ENCODE measurements at places on chromosomes 1 and 21.
A peak's percentile ranks its signal among the peaks of the same experiment; 100 is the strongest.

DNA sequence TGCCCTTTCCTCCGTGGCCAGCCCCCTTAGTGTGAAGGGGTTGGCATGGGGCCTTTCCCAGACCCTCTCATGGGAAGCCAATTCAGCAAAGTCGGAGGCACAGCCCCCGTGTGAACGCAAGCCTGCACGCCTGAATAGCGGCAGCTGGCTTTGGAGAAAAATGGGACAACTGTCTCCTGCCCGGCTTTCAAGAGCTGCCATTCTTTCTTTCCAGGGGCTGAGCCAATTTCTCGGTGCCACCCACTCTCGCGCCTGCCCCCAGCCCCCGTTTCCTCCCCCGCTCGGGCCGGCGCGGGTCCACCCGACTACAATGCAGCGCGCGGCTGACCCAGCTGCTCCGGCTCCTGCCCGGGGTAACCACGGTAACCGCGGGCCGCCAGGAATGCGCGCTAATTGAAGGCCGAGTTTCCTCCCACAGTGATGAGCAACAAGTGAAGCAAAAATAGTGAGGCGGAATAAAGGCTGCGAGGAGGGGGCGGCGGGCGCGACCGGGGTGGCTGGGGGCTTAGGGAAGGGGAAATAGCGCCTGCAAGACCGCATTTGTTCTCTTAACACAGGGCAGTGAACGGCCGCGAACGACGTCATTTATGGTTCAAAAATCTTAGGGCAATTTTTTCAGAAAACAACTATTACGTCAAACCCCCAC, 27.8 kb downstream of the ILDR2 start:
- no peak for DNase-seq

GRCh38 chr1:10449751-10450150, at the start of gene CORT:
CORT (plus strand) TSS chr1:10450031; CDS start chr1:10450224, 193 bp downstream.
- no peak for DNase-seq

- DNase-seq, result no peak
Observed at GRCh38 chr1:111903148-111903870, 86.2 kb downstream of the KCND3 start.

DNA sequence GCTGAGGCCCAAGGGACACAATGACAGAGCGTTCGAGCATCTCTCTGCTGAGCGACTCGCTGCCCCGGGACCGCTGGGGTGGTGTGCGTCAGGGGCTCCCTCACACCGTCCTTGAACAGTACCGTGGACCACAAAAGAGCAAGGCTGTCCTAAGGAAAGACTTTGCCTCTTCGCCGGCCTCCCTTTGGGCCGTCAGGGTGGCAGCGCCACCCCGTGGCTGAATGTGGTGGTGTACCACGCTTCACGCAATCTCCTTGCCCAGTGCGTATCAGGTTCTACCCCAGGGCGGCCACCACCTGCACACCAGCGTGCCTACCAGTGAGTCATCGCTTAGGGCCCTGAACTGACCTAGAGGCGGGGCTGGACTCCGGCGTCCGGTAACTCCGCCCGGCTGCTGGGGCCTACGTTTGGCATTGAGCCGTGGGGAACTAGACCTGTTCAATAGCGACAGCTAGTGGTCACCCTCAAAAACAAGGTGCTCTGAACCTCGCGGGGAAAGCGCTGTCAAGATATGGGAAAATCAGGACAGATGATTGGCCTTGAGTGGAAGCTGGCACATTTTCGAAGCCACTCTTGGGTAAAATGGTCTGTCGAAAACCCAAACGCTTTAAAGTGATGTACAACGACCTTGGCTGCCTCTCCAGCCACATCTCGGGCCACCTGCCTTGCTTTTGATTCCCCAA, 8.1 kb upstream of the TRAF3IP3 start:
- DNase-seq, result peak; percentile 95

DNA sequence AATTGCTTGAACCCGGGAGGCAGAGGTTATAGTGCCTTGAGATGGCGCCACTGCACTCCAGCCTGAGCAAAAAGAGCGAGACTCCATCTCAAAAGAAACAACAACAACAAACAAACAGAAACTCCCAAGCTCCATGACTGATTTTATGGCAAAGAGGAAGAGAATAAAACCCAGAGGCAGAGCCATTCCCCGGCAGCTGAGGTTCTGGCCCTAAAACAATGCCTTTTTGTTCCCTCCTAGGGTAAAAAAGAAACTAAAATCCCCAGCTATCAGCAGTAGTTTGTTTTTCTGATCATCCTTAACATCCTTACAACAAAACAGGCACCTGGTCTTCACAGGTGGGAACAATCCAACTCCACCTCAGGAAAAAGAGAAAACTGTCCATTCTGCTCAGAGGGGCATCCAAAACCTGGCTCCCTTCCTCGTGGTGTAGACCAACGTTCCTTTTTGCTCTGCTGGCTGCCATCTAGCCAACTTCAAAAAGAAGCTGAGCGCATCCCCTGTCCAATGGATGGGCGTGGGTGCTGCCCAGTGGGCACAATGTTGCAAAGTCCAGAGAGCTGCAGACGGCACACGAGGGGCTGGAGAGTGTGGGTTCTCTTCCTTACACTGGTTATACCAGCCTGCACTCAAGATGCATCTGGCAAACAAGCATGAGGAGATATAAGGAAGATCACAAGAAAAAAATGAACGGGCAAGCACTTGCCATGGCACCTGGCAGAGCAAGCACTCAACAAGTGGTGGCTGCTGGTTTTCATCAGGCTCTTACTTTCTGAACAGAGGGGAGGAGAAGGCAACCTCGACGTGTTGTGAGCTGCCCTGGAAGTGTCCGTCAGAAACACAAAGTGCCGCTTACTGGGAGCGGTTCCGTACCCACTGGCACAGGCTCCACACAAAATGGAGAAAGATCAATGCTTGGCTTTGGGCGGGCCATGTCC, 54.7 kb downstream of the SLC66A1 start:
- no peak for DNase-seq

- no peak for DNase-seq
Observed at GRCh38 chr21:33078907-33079582, 9.1 kb downstream of the OLIG1 start.

- no peak for DNase-seq
Observed at GRCh38 chr1:245691897-245692296, 537.1 kb downstream of the KIF26B start.

DNA sequence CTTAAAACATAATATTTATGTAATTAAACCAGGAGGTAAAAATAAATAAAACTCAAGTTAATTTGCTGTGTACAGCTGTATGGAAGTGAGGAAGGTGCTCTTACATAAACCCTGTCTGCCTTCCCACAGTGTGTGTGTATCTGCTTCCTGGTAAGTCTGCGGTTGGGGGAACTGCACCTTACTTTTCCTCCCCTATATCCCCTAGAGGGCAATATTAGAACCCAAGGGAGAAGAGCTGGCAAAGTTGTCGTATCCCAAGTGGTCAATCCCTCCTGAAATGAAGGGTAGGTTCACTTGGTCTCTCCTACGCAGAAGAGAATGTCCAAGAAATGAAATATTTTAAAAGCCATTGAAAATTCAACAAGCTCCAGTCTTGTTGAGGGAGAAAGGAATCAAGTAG, 17.8 kb upstream of the JAK1 start:
- DNase-seq, result no peak

- no peak for DNase-seq
Observed at GRCh38 chr1:25030674-25031589, 100.9 kb upstream of the RUNX3 start.

DNA sequence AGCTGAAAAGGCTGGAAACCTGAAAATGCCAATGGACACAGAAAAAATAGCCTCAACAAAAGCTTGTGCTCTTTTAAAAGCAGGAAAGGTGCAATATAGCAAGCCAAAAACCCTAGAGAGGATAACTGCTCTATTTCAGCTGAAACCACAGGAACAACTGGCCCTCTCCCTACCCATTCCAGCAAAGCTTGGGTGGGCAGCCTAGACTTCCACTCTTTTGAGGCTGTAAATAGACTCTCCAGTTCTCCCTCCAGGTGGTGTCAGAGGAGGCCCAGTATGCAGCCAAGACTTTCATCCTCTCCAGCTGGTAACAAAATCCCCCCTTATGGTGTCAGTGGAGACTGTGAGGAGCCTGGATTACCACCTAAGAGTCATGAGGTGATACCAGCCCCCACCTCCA, 206.9 kb upstream of the PLD5 start:
- no peak for DNase-seq

DNA sequence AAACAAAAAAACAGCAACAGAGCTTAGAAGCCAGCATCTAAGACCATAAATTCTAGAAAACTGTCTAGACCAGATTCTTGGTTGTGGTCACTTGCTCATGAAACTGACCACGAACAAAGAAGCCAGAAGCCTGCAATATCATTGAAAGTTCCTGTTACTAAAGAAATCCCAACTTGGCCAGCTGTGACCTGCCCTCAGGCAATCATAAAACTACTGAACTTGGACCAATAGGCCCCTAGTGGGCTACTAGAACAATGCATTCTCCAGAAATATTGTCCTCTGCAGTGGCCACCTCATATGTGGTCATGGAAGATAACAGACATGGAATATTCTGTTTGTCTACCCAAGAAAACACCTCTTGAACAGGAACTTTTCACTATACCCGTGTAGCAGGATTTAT, 87.7 kb downstream of the SPATA17 start:
- no peak for DNase-seq

GRCh38 chr1:46394108-46394871, at the start of gene FAAH:
FAAH (plus strand) TSS chr1:46394317; CDS start chr1:46394349, 32 bp downstream.
- peak; percentile 62 for DNase-seq

- DNase-seq, result no peak
Observed at GRCh38 chr1:19411612-19412011, 73.7 kb downstream of the CAPZB start.

DNA sequence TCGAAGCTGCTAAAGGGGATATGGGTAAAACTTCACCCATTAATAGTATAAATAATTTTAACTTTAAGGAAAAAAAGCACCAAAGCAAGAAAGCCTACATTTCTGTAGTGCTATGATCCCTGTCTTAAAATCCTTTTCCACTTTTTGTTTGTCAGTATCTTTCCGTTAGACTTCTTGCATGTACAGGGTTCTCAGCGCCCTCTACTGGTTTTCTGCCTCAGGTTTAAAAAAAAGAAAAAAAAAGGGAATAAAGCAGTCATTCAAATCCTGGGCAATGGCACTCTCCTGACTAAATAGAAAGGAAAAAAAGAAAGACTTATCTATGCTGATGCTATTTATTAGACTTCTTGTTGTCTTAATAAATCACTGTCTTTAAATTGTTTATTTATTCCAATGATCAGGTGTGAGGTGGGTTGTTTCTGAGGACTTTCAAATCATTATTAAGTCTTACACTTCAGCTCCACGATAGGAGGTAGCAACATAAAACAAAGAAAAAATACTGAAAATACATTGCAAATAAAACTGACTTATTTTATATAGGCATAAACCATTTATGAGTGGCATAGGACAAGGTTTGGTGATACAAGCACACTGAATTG, 475.4 kb upstream of the NR5A2 start:
- DNase-seq, result peak; percentile 13

DNA sequence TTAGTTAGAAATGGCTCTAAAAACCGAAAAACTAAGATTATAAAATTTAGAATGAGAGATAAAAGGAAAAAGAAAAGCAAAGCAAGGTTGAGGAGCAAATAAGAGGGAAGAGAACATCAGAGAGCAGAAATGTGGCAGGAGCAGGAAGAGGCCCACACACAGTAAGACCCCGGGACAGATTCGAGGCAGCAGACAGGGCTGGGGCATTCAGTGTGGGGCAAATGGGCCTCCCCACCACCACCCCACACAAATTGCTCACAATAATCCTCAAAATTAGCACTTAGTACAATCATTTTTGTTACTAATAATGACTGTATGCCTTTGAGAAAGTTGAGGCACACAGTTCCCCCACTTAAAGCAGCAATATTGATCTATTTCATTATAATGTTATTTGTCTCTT, 17.1 kb upstream of the SLC44A3 start:
- DNase-seq, result no peak

Data from mucosa of gallbladder (tissue), 1 donor.